ENCODE measurements at places on chromosomes 5 and 9.

DNA sequence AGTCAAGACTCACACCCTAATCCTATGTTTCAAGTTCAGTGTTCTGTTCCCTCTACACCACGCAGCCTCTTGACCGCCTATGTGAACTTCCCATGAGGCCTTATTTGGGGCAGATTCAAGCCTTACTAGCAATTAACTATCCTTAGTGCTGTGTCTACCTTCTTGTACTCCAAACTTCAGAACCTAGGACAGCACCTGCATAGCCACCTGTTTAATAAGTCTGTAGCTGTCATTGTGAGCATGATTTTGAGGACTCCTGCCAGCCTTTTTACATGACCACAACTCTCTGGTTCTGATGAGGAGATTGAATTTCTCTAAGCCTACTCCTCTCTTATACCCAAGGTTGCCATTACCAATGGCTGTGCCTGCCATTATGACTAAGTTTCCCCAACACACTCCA, 50.8 kb upstream of the PCSK1 start:
- no peak for DNase-seq

- no peak for DNase-seq
These were observed 564.8 kb downstream of the ACTL7B start for GRCh38 chr9:108290839-108291585.

DNA sequence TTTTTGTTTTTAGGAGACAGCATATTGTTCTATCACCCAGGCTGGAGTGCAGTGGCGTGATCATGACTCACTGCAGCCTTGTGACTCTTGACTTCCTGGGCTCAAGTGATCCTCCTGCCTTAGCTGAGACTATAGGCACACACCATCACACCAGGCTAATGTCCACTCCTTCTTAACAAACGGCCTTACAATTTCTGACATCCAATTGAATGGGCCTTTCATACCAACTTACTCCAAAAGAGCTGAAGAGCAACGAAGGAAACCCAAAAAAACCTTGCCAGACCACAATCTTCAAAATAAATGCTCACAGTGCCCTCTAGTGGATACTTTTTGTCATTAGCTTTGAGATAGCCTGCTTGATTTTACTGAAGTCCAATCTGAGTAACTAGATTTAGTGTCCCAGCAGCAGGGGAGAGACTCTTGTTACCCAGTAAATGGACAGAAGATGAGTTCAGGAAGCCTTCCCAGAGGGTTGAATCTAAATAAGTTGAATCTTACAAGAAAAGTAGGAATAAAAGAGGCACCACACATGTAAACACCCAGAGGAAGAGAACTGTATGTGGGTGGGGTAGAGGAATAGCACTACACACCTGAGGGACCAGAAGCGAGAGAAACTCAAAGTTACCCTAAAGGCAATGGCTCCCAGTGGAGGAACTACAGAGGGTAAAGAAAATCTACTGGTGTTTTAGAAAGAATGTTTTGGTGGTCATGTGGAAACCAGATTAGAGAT, 9.3 kb downstream of the ZNF622 start:
- no peak for DNase-seq

- no peak for DNase-seq
These were observed 5.8 kb downstream of the GABBR2 start for GRCh38 chr9:98702835-98703380.

Measured in stimulated activated CD4-positive, alpha-beta T cell treated with anti-CD3 and anti-CD28 coated beads, Interleukin-1b, Interleukin-23, amount 100 ng/mL, for 1 hour (primary cell).